Effector memory CD4-positive, alpha-beta T cell (primary cell): ENCODE measurements at places on chromosomes 2 and 18.

- DNase-seq = no peak
These were observed 73.9 kb upstream of the TTC27 start for GRCh38 chr2:32553829-32554432.

DNA sequence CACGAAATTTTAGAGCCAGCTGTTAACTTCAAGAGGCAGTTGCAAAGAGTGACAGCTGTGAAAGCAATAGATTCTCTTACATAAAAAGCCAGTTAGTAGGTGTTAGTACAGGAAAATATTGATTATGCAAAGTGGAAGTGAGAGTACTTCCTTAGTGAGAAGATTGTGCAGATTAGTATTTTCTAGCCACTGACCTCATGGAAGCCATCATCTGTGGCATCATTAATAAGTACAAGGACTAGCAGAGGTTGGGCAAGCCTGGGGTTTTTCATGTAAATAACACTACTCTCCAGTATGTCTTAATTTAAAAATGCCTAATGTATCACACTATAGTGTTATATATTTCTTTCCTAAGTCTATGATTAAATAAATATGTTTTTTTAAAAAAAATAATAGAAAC lies 166.2 kb upstream of the DTNA start:
- DNase-seq = no peak

- no peak for DNase-seq
These were observed 32.5 kb downstream of the RNF152 start for GRCh38 chr18:61860302-61860701.

GRCh38 chr2:199364153-199364552 lies 93.6 kb downstream of the SATB2 start:
- no peak for DNase-seq

- no peak for DNase-seq
These were observed 540.7 kb upstream of the ID2 start for GRCh38 chr2:8141079-8141707.

- no peak for DNase-seq
These were observed 93.8 kb downstream of the C2orf74 start for GRCh38 chr2:61255580-61256437.

- DNase-seq = no peak
These were observed 12.3 kb upstream of the ALMS1 start for GRCh38 chr2:73373344-73373743.

- no peak for DNase-seq
These were observed 267.6 kb upstream of the LYPD1 start for GRCh38 chr2:132937629-132938028.

GRCh38 chr2:199933466-199933865 lies 21.8 kb downstream of the TYW5 start:
- DNase-seq = no peak

DNA sequence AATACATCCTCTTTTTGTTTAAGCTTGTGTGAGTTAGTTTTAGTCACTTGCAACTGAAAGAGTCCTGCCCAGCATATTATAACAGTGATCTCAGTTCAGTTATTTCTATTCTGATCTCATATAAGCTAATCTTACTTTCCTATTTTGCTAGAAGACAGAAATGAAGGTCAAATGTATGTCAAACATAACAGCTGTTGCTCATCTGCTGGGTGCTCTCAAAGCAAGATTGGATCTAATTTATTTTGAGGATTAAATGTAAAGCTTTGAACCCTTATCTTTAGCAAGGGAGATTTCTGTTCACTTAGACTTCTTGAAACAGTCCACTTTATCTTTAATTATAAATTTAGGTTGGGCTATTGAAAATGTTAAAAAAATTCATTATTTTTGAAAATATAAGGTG lies 31.2 kb downstream of the CRYGD start:
- no peak for DNase-seq

DNA sequence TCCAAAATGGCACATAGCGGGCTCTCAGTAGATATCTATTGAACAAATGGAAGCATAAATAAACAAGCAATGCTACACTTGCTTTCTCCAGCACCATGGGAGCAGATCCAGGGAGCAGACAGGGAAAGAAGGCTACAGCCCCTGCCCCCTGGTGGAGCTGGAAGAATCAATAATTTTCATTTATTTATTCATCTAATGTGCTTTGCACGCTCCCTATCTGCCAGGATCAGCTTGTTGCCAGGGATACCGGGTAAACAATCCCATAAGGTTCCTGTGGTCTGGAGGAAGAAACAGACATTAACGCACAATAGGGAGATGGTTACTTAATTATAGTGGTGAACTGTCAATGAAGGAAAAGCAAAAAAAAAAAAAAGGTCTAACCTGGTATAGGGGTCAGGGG lies 40.1 kb upstream of the CLASP1 start:
- no peak for DNase-seq

- no peak for DNase-seq
These were observed 114.6 kb downstream of the FMNL2 start for GRCh38 chr2:152449578-152449977.

- DNase-seq = no peak
These were observed 63.3 kb downstream of the FAM228A start for GRCh38 chr2:24238158-24238557.

DNA sequence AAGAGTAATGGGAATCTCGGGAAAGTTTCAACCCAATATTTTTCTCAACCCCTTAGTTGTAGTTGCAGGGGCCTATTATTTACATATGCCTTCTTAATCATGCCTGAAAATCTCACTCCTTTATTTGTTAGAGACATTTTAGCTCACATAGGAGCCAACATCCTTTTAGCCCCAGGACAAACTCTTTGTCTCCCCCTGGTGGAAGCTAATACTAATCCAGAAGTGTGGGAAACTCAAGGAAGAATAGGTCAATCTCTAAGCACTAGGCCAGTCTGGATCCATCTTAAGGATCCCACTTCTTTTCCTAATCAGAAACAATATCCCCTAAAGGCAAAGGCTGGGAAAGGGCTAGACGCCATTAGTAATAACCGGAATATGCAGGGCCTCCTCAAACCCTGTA lies 550.9 kb upstream of the PKDCC start:
- no peak for DNase-seq

GRCh38 chr2:26897807-26898479 lies 50.0 kb downstream of the DPYSL5 start:
- no peak for DNase-seq

- DNase-seq = no peak
These were observed 20.3 kb downstream of the RMC1 start for GRCh38 chr18:23523429-23524212.

DNA sequence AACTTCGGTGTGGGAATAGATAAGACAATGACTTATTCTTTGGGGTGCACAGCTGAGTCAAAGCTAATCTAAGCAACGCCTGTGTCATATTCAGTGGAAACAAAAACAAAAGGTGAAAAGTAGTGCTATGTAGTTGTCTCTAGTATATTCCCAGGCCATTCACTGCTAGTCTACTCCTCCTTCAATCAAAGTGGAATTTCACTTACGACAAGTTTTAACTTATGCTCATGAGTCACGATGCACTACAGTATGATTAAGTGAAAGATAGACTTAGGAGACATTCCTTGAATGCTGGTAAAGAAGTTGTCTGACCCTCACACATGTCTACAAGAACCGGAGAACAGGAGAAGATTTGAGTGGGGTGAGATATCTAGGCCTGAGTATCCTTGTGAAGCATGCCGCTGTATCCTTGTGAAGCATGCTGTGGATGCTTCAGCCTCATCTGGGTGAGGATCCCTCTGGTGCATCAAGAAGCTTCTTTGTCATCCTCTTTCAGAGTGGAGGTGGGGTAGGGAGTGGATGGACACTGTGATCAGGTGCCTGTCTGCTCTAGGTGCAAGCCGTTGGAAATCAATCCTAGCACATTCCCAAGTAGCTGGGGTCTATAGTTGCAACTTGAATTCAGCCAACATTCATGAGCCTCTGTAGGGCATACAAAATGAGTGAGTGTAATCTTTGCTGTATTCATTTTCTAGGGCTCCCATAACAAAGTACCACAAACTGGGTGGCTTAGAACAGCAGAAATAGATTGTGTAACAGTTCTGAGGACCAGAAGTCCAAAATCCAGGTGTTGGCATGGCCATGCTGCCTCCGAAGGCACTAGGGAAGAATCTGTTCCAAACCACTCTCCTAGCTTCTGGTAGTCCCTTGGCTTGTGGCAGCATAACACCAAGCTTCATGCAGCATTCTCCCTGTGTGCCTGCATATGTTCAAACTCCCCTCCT lies 173.5 kb upstream of the FN1 start:
- DNase-seq = no peak

DNA sequence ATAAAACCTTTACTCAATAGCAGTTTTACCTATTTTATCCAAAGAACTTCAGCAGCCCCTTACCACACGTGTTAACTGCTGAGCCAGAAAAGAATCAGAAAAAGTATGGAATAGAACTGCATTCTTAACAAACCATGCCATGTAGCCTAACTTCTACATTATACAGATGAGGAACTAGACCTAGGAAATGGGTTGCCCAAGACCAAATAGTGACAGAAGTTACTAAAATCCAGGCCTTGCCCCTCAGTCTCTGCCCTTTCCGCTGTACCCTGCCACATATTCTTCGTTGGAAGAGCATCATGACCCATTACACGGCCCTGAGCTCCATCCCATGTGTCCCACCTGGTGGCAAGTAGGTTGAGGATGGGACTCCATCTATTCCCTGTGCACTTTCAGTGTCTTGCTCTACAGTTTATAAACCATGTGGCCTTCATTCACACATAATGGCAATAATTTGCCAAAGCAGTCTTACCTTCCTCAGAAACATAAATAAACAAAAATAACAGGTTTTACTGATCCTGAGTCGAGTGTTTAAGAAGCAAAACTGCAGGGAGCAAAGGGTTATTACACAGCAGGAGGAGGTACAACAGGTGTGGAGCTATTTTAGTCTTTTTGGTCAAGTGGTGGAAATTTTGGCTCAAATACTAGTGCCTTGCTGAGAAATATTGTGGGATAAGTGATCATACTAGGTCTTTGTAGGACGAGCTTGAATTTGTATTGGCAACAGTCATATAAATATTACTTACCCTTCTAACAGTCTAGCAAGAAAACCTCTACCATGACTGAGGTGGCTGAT lies 46.5 kb downstream of the HNRNPLL start:
- DNase-seq = no peak

- no peak for DNase-seq
These were observed 80.0 kb downstream of the CCDC93 start for GRCh38 chr2:117933884-117934354.

DNA sequence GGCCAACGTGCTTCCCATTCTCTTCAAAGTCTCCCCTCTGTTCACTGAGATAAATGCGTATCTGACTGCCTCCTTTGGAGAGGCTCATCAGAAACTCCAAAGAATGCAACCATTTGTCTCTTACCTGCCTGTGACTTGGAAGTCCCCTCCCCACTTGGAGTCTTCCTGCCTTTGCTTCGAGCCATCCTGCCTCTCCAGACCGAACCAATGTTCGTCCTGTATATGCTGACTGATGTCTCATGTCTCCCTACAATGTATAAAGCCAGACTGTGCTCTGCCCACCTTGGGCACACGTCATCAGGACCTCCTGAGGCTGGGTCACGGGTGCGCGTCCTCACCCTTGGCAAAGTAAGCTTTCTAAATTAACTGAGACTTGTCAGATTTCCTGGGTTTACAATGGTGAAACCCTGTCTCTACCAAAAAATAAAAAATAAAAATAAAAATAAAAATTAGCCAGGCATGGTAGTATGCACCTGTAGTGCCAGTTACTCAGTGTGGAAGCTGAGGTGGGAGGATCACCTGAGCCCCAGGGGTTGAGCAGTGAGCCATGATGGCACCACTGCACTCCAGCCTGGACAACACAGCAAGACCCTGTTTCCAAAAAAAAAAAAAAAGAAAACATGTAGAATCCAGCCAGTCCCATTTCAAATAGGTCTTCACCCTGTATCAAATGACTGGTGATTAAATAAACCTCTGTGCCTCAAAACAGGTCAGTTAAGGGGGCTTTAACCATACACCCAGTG lies 29.0 kb downstream of the HDLBP start:
- DNase-seq = no peak

GRCh38 chr2:54628418-54628817 lies 95.0 kb upstream of the EML6 start:
- DNase-seq = no peak

GRCh38 chr18:34086370-34086769 lies 138.3 kb downstream of the NOL4 start:
- DNase-seq = no peak

DNA sequence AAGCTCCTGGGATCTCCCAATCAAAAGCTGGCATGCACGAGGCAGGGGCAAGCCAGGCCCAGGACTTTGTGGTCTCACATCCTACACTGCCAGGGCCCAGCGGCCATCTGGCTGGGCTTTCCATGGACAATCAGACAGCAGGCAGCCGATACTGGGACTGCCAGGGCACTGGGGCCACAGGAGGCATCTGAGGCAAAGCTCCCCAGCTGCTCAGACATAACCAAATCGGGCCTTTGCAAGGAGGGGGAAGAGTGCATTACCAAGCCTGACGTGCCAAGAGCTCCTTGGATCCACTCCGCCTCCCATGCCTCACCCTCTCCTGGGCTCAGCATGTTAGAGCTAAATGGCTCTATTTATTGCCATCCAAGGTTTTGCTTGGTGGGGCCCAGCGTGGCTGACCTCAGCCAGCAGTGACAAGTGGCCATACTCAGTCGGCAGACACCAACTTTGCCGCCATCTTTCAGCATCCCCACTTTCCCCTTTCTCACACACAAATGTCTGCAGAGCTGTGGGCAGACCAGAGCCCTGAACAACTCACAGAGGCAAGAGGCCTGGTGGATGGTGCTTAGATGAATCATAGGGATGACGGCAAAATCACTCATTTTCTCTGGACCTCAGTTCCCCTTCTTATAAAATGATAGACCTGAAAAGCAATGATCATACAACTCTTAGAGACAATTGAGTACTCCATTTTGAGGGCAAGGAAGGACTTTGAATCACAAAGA lies 200.8 kb downstream of the TTC32 start:
- DNase-seq = no peak
